ENCODE measurements at places on chromosomes 13 and 19. TPM values are rescaled to one million over a fixed set of nuclear protein-coding genes. Genes with fewer than 3 reads are reported as not detected.

Gene ZNF491
- total RNA-seq: 6.2 TPM

DNA sequence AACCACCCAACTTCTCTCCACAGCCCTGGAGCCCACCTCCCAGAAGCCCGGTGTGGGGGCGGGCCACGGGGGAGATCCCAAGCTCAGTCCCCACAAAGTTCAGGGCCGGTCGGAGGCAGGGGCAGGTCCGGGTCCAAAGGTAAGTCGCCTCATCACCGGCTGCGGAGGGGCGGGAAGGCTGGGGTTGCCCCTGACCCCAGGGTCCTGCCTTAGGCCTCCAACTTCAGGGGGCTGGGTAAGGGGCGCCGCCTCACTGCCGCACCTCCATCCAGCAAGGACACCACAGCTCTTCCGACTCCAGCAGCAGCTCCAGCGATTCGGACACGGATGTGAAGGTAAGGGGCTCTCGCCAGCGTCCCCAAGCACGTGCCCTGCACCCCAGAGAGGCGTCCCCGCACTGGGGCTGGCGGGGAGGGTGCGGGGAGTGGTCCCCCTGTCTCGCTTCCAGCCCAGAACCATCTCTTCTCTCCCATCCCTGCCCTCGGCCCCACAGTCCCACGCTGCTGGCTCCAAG, 358 bp downstream of the C19orf33 start:
- DNase-seq: no peak

DNA sequence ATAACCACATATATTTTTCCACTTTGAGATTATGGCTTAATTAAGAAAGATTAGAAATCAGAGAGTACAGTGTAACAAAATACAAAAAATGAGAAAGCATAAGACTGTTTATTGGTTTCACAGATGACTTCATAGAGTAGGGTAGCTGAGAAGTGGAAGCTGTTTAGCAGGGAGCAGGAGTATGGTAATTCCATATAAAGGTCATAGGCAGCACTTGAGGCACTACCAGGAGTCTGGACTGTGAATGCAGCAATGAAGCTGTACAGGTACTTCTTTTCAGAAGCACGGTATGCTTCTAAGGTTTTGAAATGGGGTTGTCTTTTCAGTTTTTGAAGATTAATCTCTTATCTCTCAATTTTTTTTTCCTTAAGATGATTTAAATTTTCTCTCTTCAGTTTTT, 69.2 kb downstream of the MICU2 start:
- DNase-seq: no peak

GRCh38 chr13:42305503-42305902, 33.6 kb downstream of the AKAP11 start:
- no peak for DNase-seq

GRCh38 chr19:13884726-13885591, 8.0 kb downstream of the NANOS3 start:
- DNase-seq: no peak

DNA sequence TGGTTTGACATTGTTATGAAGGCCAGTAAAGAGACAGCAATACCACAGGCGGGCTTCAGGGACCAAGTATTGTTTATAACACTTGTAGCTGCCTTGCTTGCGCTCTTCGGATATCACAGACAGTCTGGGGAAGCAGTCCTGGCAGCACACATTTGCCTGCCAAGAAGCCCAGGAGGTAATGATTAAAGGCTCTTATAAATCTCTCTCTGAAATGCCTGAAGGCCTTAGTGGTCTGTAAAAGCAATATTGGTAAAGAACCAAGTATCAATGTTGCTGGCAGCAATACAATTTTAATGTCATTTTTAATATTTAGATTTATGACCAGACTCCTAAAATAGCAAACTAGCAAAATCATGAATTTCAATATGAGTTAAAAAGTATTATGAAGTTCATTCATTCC, 1312.4 kb downstream of the PCDH9 start:
- DNase-seq: no peak

- no peak for DNase-seq
Observed at GRCh38 chr13:42322806-42323205, 50.9 kb downstream of the AKAP11 start.

All from right atrium auricular region (tissue), 2 donors.